Cardiac muscle cell (in vitro differentiated cells and primary cell): ENCODE measurements at places on chromosomes 12 and 14. TPM values are rescaled to one million over a fixed set of nuclear protein-coding genes. Genes with fewer than 3 reads are reported as not detected.

DNA sequence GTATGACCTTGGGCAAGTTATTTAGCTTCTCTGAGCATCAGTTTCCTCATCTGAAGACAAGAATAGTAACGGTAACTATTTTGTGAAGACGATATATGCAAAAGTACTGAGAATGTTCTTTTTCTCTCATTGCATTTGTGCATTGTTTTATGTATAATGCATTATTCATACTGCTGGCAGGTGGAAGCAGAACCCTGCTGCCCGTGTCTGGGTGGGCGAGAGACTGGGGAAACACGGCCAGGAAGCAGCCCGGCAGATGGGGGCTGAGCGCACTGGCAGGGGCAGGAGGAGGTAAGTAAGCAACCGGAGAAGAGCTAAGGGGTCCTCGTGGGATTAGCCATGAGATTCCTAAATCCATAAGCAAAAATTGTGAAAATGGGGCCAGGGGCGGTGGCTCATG is 115.8 kb upstream of the MED13L start:
- H3K27me3 ChIP-seq = no peaks in the 10 kb centered on the region
- DNase-seq = no peak
- no peak overlapping the region for H3K27ac ChIP-seq
- no peaks in the 10 kb centered on the region for H3K36me3 ChIP-seq

DNA sequence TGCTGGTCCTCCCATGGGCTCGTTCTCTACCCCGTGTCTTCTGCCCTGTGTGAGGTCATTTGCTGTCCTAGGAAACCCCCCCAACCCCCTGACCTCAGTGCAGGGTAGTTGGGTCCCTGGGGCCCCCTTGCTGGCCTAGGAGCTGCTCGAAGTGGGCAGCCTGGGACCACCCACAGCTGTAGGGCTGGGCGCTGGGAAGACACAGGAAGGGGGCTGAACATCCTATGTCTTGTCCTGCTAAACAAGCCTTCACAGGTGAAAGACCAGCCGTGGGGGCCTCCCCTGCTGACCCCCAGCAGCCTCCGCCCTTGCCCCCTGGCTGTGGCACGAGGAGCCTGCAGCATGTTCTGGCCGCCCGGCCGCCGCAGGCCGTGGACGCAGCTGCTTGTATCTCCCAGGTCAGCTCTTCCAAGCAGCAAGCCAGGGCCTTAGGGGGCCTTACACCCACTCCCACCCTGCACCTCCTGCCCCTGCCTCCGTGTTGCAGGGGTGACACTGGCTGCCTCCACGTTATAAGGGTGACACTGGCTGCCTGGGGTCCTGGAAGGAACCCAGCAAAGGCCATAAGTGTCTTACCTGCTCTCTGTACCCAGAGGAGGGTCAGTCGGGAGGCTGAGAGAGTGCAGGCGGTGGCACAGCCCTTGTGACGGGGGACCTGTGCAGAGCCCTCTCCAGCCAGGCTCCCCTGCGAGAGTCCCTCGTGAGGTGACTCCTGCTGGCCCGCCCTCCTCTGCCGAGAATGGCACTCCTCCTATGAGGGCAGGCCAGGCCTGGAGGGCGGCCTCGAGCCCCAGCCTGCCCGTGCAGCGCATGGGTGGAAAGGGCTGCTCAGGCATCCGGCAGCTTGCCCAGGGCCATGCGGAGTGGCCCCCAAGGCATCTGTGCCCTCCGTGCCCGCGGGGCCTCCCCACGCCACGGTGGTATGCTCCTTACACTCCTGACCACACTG is 11.5 kb upstream of the TEX22 start:
- no peaks in the 10 kb centered on the region for H3K27me3 ChIP-seq
- H3K27ac ChIP-seq = no peak overlapping the region
- DNase-seq = no peak
- H3K4me1 ChIP-seq = no peaks in the 10 kb centered on the region
- no peak overlapping the region for H3K4me3 ChIP-seq

Gene NEMP1
- total RNA-seq = 4.4 and 8.8 TPM in 2 replicates

GRCh38 chr12:103626498-103626897 is 39.4 kb downstream of the STAB2 start:
- H3K4me1 ChIP-seq = peaks cover 7% of the 10 kb centered on the region
- no peak overlapping the region for H3K4me3 ChIP-seq
- DNase-seq = peak; percentile 44

Gene GRIN2B
- 0.04 and 0.06 TPM in 2 replicates for total RNA-seq

DNA sequence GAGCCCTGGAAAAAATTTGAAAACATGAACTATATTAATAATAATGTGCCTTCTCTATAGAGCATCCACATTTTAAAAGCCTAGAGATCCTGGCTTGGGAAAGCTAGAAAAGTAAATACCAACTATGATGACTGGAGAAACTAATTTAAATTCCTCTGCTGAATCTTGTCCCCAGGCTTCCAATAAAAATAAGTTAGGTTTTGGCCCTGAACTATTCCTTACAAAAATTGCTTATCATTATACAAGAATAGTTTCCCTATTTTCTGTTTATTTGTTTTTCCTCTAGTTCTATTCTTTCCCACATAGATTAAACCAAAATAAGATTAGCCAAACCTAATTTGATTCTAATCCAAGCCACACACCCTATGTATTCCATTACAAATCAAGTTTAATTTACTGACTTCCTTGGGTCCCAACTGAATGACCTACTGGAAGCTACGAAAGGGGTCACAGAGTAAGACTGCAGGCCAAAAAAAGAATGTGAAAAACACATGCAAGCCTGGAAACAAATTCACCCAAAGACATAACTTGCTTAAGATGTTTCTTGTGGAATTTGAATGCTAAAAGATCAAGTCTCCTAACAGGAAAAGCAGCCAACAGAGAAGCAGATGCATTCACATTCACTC is 133.0 kb downstream of the PAWR start:
- H3K36me3 ChIP-seq = peaks cover 3% of the 10 kb centered on the region
- H3K4me1 ChIP-seq = no peaks in the 10 kb centered on the region
- DNase-seq = peak; percentile 13
- no peak overlapping the region for H3K27ac ChIP-seq
- H3K4me3 ChIP-seq = no peak overlapping the region

DNA sequence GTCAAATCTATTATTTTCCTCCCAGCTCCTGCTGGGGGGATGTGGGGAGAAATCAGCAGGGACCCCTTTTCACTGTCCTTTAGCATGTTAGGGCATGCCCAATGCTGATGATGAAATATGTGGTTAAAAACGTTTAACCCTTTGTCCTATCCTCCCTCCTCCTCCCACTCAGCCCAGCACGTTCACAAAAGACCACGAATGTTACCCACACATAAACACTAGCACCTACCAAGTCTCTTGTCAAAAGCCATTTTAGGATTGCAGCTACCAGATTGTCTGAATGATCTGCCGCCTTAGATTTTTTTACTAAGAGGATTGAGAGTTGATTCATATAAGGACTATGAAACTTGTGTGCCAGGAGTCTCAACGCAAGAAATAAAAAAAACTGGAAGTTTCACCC is 70.4 kb downstream of the TBK1 start:
- no peak overlapping the region for H3K27ac ChIP-seq
- H3K27me3 ChIP-seq = no peaks in the 10 kb centered on the region
- no peak for DNase-seq
- H3K36me3 ChIP-seq = no peaks in the 10 kb centered on the region

Gene C1QL4
- not detected in 2 replicates for total RNA-seq

- H3K36me3 ChIP-seq = no peaks in the 10 kb centered on the region
- H3K4me3 ChIP-seq = no peak overlapping the region
- H3K27me3 ChIP-seq = no peaks in the 10 kb centered on the region
Observed at GRCh38 chr14:79601579-79601978, 609.7 kb downstream of the DIO2 start.

- no peak overlapping the region for H3K27ac ChIP-seq
- H3K4me1 ChIP-seq = no peaks in the 10 kb centered on the region
- DNase-seq = no peak
- no peaks in the 10 kb centered on the region for H3K36me3 ChIP-seq
- peaks cover 11% of the 10 kb centered on the region for H3K27me3 ChIP-seq
Observed at GRCh38 chr12:43812057-43812456, 5.9 kb upstream of the TWF1 start.

Gene MLH3
- total RNA-seq = 13.6 and 21.7 TPM in 2 replicates
